ENCODE measurements at places on chromosomes 7 and 10.

GRCh38 chr7:80960244-80960795 is 41.5 kb upstream of the SEMA3C start:
- DNase-seq: no peak

DNA sequence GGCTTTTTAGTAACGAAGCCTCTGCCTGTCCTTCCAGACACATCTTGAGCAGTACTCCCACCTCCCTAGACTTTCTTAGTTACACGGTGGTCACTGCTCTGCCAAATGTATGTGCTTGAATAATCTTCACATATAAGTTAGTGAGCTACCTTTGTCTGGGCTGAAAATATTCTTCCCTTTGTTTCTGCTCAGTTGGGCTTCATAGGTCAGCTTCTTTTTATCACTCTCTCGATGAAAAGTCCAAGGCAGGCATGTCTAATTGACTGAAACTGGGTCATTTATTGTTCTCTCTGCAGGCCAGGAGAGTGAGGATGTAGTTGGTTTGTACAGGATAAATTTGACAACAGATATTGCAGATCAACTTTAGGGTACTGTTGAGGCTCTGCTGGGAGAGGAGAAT is 636.7 kb upstream of the IGFBP3 start:
- no peak for DNase-seq

GRCh38 chr7:121153411-121153810 is 164.9 kb downstream of the CPED1 start:
- no peak for DNase-seq

DNA sequence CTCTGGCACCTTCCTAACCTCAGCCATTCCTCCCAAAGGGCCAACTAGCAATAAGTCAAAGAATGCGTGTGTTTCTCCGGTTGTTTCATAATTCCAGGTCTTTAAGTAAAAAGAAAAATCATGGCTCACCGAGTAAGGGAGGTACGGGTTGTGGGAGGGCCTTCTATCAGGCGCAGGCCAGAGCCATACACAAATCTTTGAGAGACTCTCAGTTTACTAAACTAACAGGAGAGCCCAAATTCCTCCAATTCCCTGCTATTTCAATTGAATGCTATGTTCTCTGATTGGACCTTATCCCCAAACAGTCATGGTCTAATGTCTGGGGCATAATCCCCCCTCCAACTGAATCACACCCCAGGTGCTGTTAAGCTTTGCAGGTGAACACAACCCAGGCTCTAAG is 26.2 kb upstream of the SLF2 start:
- no peak for DNase-seq

DNA sequence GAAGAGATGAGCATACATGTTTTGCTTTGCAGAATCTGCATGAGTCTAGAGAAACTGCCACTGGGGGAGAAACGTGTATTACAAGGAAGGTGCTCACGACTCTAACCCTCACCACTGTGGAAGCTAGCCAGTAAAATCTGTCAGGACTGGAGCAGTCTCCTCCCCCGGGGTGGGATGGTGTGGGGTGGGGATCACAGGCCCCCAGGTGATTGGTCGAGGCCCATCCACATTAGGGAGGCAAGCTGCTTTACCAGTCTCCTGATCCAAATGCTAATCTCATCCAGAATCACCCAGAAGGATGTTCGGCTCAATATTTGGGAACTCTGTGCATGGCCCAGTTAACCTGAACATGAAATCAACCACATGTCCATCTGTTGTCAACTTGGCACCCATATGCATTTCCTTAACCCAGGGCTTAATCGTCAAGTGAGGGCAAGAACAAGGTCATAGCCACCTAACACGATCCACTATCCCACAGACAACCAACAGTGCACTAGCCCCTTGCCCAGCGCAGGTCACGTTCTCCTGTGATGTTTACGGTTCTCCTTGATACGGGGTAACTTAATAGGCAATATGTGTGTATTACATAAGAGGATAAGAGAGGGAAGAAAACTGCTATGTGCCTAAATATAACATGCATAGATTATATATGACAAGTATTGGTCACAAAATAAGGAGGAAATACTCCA is 40.8 kb downstream of the DNAJB6 start:
- no peak for DNase-seq

DNA sequence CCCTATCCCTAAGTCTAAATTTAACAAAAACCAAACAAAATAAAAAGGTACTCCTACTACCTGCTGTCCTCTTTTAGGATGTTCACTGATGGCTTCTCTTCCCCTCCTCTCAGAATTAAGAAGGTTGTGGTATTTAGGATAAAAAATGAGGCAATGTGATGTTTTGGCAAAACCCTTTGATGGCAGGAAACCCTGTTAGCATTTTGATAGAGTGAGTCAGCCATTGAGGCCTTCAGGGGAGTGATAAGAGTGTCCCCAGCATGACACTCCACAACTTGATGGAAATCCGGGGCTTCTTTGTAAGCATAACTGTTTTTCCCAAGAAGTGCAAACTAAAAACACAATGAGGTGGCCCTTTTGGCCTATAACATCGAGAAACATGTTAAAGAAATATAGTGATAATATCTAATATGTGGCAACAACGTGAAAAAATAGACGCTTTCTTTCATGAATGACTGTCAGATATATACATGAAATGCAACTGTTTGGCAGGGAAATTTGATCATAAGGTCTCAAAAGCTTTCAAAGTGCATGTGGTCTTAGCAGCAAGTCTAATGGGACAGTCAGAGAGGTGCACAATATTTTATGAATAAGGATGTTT is 55.0 kb downstream of the PRTFDC1 start:
- no peak for DNase-seq

DNA sequence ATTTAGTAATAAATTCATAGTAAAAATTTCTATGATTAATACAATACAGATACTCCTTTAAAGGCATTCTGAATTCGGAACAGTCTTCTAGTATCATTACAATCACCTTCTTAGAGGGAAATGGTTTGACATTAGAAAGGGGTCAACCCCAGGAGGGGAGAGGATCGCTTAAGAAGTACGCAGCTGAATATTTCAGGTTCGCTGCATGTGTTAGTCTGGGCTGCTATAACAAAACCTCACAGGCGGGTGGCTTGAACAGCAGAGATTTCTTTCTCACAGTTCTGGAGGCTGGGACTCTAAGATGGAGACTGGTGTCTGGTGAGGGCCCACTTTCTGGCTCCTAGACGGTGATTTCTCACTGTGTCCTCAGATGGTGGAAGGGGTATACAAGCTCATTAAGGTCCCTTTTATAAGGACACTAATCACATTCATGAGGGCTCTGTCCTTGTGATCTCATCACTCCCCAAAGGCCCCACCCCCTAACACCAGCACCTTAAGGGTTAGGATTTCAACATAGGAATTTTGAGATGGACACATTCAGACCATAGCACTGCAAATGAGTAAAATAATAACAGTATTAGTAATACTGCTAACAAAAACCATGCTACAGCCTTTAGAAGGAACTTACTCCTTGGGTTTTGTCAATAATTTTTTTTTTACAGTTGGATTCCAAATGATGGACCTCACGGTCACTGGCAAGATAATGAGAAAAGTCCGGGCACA is 34.0 kb downstream of the GNA12 start:
- DNase-seq: no peak

- DNase-seq: no peak
Measured at GRCh38 chr7:463362-463781, 56.3 kb downstream of the PDGFA start.

DNA sequence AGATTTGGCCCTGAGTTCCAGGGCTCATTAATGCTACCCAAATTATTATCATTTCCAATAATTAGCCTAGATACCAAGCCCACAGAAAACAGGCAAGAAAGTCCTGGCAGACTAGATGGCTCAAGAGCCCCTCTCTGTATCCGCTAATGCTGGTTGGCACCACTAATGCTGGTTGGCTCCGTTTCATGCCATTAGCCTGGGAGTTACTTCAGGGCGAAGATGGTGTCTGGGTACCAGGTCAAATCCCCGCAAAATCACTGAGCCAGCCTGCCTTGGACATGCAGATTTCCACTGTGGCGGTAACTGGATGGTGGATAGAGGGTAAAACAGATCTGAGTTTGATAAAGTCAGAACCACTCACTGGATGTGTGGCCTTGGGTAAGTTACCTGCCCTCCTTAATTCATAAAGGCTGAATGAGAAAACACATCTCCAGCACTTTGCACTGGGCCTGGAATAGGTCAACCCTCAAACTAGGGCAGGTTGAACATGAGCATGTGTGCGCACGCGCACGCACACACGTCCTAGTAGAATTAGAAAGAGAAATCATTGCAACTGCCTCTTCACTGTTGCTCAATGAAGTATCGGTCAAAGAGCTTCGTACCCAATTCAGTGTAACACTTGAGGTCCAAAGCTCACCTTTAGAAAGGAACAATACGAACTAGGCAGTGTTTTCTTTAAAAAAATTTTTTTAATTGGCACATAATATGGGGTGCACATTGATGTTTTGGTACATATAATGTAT is 91.5 kb downstream of the PRPF18 start:
- DNase-seq: no peak

DNA sequence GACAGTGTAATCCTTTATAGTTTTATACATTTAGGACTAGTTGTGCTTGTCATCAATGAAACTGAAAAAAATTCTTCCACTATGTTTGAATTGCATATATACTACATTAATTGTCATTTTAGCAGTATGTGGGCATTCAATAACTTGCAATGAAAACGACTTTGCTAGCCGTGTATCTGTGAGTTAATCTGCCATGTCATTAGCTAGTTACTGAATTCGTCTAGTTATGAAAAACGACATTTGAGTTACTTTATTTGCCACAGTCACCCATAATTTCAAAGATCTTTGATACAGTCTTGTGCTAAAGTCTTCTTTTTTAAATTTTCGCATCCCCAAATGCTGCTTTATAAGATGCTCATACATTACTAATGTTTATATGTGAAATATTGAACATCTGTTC is 18.3 kb upstream of the SMC3 start:
- no peak for DNase-seq

- DNase-seq: no peak
Measured at GRCh38 chr7:5657901-5658300, 123.6 kb downstream of the RNF216 start.

- no peak for DNase-seq
Measured at GRCh38 chr10:130138479-130138866, 2.3 kb downstream of the GLRX3 start.

DNA sequence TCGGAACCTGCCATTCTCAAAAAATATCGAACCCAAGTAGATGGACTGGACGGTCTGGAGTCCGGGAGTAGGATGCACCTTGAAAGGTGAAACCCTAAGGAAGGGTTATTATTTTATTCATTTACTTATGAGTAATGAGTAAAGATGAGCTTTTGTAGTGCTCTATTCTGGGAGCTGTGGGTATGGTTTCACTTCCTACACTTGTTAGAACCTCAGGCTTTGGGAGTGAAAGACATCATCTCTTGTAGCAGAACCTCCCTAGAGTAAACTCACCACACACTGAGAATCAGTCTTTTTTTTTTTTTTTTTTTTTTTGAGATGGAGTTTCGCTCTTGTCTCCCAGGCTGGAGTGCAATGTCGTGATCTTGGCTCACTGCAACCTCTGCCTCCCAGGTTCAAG is 389.4 kb upstream of the AUTS2 start:
- no peak for DNase-seq

- no peak for DNase-seq
Measured at GRCh38 chr10:17227367-17228090, 512 bp upstream of the VIM start.

DNA sequence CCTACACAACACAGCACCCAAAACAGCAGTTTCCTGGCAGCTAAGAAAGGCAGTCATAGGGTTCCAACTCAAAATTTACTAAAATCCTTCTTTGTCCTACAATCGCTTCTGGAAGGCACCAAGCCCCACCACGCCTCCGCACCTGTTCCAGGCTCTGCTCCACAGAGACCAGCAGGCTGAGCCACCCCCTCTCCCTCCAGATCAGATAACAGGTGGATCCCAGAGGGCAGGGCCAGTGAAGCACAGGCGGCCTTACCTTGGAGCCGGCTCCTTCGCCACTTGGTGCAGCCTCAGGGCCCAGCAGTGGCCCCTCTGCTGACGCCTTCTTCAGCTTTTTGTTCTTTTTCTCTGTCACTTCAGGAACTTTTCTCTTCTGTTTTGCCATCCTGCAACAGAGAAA is 33.0 kb downstream of the ZFAND2A start:
- no peak for DNase-seq

DNA sequence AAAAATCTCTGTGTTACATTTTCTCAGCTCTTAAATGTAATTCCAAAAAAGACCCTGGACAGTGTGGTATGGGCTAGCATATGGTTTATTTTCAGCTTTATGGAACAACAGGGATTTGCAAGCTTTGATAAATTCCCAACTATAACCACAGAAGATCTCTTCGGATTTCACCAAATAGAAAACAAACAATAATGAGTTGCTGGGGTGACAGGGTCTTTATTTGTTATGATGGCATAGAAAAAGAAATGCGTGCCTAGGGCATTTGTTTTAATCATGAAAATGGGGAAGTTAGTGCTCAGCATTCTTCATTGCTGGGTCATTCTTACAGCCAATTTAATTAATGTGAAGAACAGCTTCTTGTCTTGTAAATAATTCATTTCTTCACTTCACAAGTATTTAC is 139.0 kb downstream of the LRRN3 start:
- DNase-seq: no peak

GRCh38 chr10:3009341-3009740 is 58.0 kb upstream of the PFKP start:
- DNase-seq: no peak

DNA sequence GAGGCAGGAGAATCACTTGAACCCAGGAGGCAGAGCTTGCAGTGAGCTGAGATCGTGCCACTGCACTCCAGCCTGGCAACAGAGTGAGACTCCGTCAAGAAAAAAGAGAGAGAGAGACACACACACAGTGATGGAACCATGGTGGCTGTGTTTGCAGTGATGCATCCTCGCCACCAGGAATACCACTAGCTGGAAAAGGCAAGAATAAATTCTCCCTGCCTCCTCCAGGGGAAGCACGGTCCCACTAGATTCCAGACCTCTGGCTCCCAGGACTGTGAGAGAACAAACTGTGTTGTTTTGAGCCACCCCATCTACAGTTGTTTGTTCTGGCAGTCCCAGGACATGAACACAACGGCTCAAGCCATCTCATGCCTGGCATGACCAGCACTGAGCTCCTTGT is 320.3 kb upstream of the FOXK1 start:
- DNase-seq: no peak

DNA sequence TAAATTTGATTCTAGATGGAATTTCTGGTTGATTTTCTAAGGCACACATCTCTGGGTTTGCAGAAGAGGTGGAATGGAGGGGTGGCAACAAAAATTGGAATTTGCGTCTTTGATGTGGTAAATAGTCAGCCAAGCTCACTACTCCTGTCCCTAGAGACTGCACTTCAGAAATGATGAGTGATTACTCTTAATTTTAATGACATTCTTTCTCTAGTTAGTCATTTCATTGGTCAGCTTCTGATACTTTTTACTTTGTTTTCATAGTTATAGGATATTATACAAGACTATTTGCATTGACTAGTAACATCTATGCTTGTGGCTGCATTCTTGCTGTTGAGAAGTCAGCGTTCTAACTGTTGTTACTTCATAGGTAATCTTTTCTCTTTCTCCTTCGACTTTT is 658.3 kb downstream of the SUGCT start:
- no peak for DNase-seq

- DNase-seq: no peak
Measured at GRCh38 chr10:86914734-86915133, 42.7 kb downstream of the MMRN2 start.

- DNase-seq: no peak
Measured at GRCh38 chr10:77086081-77086480, 551.5 kb downstream of the KCNMA1 start.

GRCh38 chr7:91431601-91432000 is 167.4 kb downstream of the FZD1 start:
- DNase-seq: no peak
